Activated T-helper 1 cell treated with anti-CD3 and anti-CD28 coated beads, Interleukin-12 subunit alpha, Interleukin-12 subunit beta, Interleukin-2, Interleukin-4 antibody, amounts not matched to agents 30 ng/mL and 10 ng/mL and 1 ng/mL, durations not matched to agents 14 hours and 24 hours and 36 hours (primary cell): ENCODE measurements at places on chromosomes 7 and 10.

GRCh38 chr10:80064120-80064886 lies 14.2 kb upstream of the TMEM254 start:
- peaks cover 3% of the 10 kb centered on the region for H3K27me3 ChIP-seq
- no peaks in the 10 kb centered on the region for H3K36me3 ChIP-seq
- no peaks in the 10 kb centered on the region for H3K4me1 ChIP-seq
- no peak for DNase-seq

GRCh38 chr7:27784399-27785053 lies 44.6 kb downstream of the TAX1BP1 start:
- H3K36me3 ChIP-seq: peaks cover 26% of the 10 kb centered on the region
- no peaks in the 10 kb centered on the region for H3K27me3 ChIP-seq
- peak overlapping the region; percentile 20 for H3K27ac ChIP-seq
- no peak overlapping the region for H3K4me3 ChIP-seq
- peaks cover 24% of the 10 kb centered on the region for H3K4me1 ChIP-seq
- DNase-seq: peak; percentile 2

GRCh38 chr10:34251177-34251576 lies 563.9 kb downstream of the PARD3 start:
- H3K27ac ChIP-seq: no peak overlapping the region
- DNase-seq: no peak
- H3K27me3 ChIP-seq: no peaks in the 10 kb centered on the region

- H3K27me3 ChIP-seq: peaks cover 22% of the 10 kb centered on the region
- H3K4me1 ChIP-seq: no peaks in the 10 kb centered on the region
- no peak for DNase-seq
- H3K27ac ChIP-seq: no peak overlapping the region
- no peaks in the 10 kb centered on the region for H3K36me3 ChIP-seq
Observed at GRCh38 chr7:156603011-156603410, 37.6 kb upstream of the RNF32 start.

- no peak for DNase-seq
- H3K36me3 ChIP-seq: peaks cover 21% of the 10 kb centered on the region
- H3K4me3 ChIP-seq: no peak overlapping the region
- no peaks in the 10 kb centered on the region for H3K27me3 ChIP-seq
Observed at GRCh38 chr7:127938588-127938987, 92.6 kb downstream of the LRRC4 start.

GRCh38 chr10:6719561-6719960 lies 139.5 kb upstream of the PRKCQ start:
- H3K36me3 ChIP-seq: no peaks in the 10 kb centered on the region
- H3K27me3 ChIP-seq: peaks cover 28% of the 10 kb centered on the region
- no peak for DNase-seq
- no peak overlapping the region for H3K4me3 ChIP-seq
- no peak overlapping the region for H3K27ac ChIP-seq
- no peaks in the 10 kb centered on the region for H3K4me1 ChIP-seq

DNA sequence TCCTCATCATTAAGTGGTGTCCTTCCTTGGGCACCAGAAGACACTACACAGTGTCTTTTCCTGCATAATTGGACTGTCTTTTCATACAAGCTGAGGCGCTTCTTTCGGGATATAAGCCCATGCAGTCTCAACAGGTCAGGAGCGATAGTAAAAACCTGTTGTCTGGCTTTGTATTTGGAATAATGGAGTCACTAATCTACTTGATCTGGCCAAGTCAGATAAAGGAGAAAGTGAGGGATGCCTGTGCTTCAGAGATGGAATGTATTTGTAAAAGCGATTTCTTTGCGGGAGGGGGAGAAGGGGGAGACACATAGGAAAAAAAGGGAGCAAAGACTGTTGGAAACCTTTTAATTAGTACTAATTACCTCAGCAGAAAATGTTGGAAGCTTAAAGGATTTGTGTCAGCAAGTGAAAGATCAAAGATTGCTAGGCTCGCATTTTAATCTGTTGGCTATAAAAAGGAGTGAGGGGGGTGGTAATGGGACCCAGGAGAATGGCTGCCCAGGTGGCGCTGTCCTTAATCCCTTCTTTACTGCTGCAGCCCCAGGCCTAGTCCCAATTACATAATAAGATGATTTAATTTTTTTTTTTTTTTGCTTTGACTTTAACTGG lies 581.4 kb downstream of the LRMDA start:
- no peak for DNase-seq
- no peak overlapping the region for H3K27ac ChIP-seq
- no peaks in the 10 kb centered on the region for H3K27me3 ChIP-seq

GRCh38 chr7:121304102-121304658 lies 24.6 kb upstream of the WNT16 start:
- H3K27ac ChIP-seq: no peak overlapping the region
- H3K4me3 ChIP-seq: no peak overlapping the region
- no peaks in the 10 kb centered on the region for H3K4me1 ChIP-seq
- H3K36me3 ChIP-seq: no peaks in the 10 kb centered on the region

GRCh38 chr7:120738816-120739215 lies 119.1 kb downstream of the TSPAN12 start:
- H3K4me1 ChIP-seq: no peaks in the 10 kb centered on the region
- H3K27me3 ChIP-seq: peaks cover 4% of the 10 kb centered on the region
- no peak overlapping the region for H3K27ac ChIP-seq
- no peak for DNase-seq
- no peak overlapping the region for H3K4me3 ChIP-seq
- no peaks in the 10 kb centered on the region for H3K36me3 ChIP-seq

- no peaks in the 10 kb centered on the region for H3K36me3 ChIP-seq
- H3K4me3 ChIP-seq: no peak overlapping the region
- H3K4me1 ChIP-seq: no peaks in the 10 kb centered on the region
- H3K27me3 ChIP-seq: peaks cover 9% of the 10 kb centered on the region
- H3K27ac ChIP-seq: no peak overlapping the region
Observed at GRCh38 chr10:14001298-14002040, 329.3 kb downstream of the FRMD4A start.

DNA sequence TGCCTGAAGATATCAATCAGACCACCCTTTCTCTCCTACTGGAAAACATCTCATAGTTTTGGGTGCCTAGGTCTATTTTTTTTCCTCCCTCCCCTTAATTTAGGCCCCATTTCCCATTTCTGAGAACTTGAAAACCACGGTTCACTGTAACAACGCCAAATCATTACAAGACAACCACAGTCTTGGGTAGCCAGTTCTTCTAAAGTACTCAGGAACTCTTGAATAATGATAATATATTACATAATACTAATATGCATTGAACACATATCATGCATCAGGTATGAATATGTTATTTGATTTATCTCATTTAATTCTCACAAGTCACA lies 185.1 kb upstream of the ADO start:
- no peak overlapping the region for H3K4me3 ChIP-seq
- H3K4me1 ChIP-seq: peaks cover 59% of the 10 kb centered on the region

GRCh38 chr10:119283387-119283786 lies 76.0 kb downstream of the GRK5 start:
- peak overlapping the region; percentile 73 for H3K27ac ChIP-seq
- H3K4me1 ChIP-seq: peaks cover 63% of the 10 kb centered on the region
- H3K4me3 ChIP-seq: peak overlapping the region; percentile 49
- H3K27me3 ChIP-seq: no peaks in the 10 kb centered on the region

DNA sequence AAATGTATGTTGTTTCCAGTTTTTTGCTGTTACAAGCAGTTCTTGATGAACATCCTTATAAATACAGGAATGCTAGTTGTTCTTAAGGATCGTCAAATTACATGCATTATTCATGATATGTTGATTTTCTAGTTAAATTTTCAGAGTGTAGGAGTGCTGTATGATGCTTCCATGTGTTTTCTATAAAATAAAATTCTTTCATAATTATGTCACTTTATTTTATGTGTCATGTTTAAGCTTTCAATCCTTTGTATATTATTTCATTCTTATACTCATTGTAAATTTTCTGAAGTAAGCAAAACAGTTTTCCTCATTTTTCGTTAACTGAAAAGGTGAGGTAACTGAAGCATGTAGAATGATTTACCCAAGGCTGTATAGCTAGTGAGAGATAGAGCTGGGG lies 16.8 kb upstream of the MYPN start:
- H3K27ac ChIP-seq: no peak overlapping the region
- H3K36me3 ChIP-seq: no peaks in the 10 kb centered on the region
- H3K4me1 ChIP-seq: peaks cover 21% of the 10 kb centered on the region
- DNase-seq: no peak
